ENCODE measurements at places on chromosomes 12 and 14. TPM values are rescaled to one million over a fixed set of nuclear protein-coding genes. Genes with fewer than 3 reads are reported as not detected.

Gene SIX6
- total RNA-seq: not detected

Gene ELK3
- total RNA-seq: 37.1 TPM

Gene PARP11
- total RNA-seq: 7.1 TPM

Gene ADIPOR2
- total RNA-seq: 37.2 TPM

Gene TAS2R7
- total RNA-seq: not detected

Gene GDF3
- not detected for total RNA-seq

Gene TAS2R50
- 1.8 TPM for total RNA-seq

Gene KRT2
- not detected for total RNA-seq

Gene DDN
- total RNA-seq: 0.10 TPM

Gene SLC7A7
- total RNA-seq: 1.5 TPM

Gene DPPA3
- total RNA-seq: not detected

Gene HOXC10
- total RNA-seq: not detected

Gene TSPAN8
- total RNA-seq: 0.22 TPM

Gene GLIPR1L1
- total RNA-seq: not detected

Gene ACSM4
- total RNA-seq: not detected

Gene TSPAN19
- not detected for total RNA-seq

Gene EML1
- total RNA-seq: 61.0 TPM

Gene GPR132
- total RNA-seq: 0.30 TPM

Gene SAMD15
- 1.4 TPM for total RNA-seq

Gene SLCO1A2
- total RNA-seq: 0.64 TPM

Gene P3H3
- 114 TPM for total RNA-seq

Gene BDKRB1
- not detected for total RNA-seq

Gene PROX2
- total RNA-seq: not detected

Gene TAS2R30
- total RNA-seq: 1.2 TPM

Gene PIWIL1
- not detected for total RNA-seq

Gene FZD10
- 0.40 TPM for total RNA-seq

Gene GALNT16
- 34.4 TPM for total RNA-seq

Gene AKAP3
- total RNA-seq: 0.65 TPM

Gene AQP6
- total RNA-seq: not detected

Gene GPRC5D
- total RNA-seq: not detected

Gene OTX2
- not detected for total RNA-seq

Gene NKX2-1
- total RNA-seq: not detected

Gene COX8C
- not detected for total RNA-seq

Gene GPR84
- total RNA-seq: not detected

Gene CCDC38
- total RNA-seq: not detected

Gene SYNDIG1L
- not detected for total RNA-seq

Gene FAR2
- total RNA-seq: 11.1 TPM

Gene ALDH1L2
- total RNA-seq: 153 TPM

Gene MYF5
- total RNA-seq: not detected

Gene SNRNP35
- 8.2 TPM for total RNA-seq

Gene PDZRN4
- total RNA-seq: 0.15 TPM

Gene SDR9C7
- not detected for total RNA-seq
